Right ventricle myocardium inferior (tissue), 1 donor: ENCODE measurements at places on chromosomes 1 and 21. TPM values are rescaled to one million over a fixed set of nuclear protein-coding genes. Genes with fewer than 3 reads are reported as not detected.

The CALML6 gene
- total RNA-seq = not detected

The MYOM3 gene
- 403 TPM for total RNA-seq

The SPRR3 gene
- total RNA-seq = not detected

The FAM110D gene
- total RNA-seq = 4.0 TPM

The MSH4 gene
- total RNA-seq = 0.35 TPM

The CCDC181 gene
- 0.65 TPM for total RNA-seq

The LMO4 gene
- 44.3 TPM for total RNA-seq

The ZYG11A gene
- total RNA-seq = not detected

The IGSF9 gene
- total RNA-seq = 0.30 TPM

The GUCA2B gene
- not detected for total RNA-seq

The CD1D gene
- total RNA-seq = 1.5 TPM

The HMGN1 gene
- 69.1 TPM for total RNA-seq

The PYCR2 gene
- 58.6 TPM for total RNA-seq

The FRRS1 gene
- 2.8 TPM for total RNA-seq

The F13B gene
- not detected for total RNA-seq

The OR6N1 gene
- total RNA-seq = not detected

The HORMAD1 gene
- total RNA-seq = not detected

The MX2 gene
- 4.8 TPM for total RNA-seq

The KRTAP7-1 gene
- total RNA-seq = not detected

The PRKACB gene
- 33.8 TPM for total RNA-seq

The RGS13 gene
- not detected for total RNA-seq

The S100A7 gene
- total RNA-seq = not detected

The TMCC2 gene
- total RNA-seq = 1.2 TPM

The CBS gene
- 5.5 TPM for total RNA-seq

The S1PR1 gene
- 58.5 TPM for total RNA-seq

The ORC1 gene
- total RNA-seq = 0.46 TPM

The CLCA1 gene
- total RNA-seq = not detected

The NBPF4 gene
- total RNA-seq = not detected

The CD5L gene
- 2.5 TPM for total RNA-seq

The TOR1AIP1 gene
- total RNA-seq = 41.9 TPM

The CNR2 gene
- total RNA-seq = not detected

The RGS4 gene
- 0.92 TPM for total RNA-seq

The DPM3 gene
- 55.7 TPM for total RNA-seq

The MAB21L3 gene
- 0.27 TPM for total RNA-seq
